Activated CD4-positive, alpha-beta T cell treated with anti-CD3 and anti-CD28 coated beads, Interleukin-10, Interleukin-2, amounts not matched to agents 100 ng/mL and 50 ng/mL, durations not matched to agents 16 hours and 8 hours (primary cell): ENCODE measurements at places on chromosomes 16 and 17.

GRCh38 chr17:47192554-47192953 lies 3.5 kb upstream of the CDC27 start:
- no peak for DNase-seq

DNA sequence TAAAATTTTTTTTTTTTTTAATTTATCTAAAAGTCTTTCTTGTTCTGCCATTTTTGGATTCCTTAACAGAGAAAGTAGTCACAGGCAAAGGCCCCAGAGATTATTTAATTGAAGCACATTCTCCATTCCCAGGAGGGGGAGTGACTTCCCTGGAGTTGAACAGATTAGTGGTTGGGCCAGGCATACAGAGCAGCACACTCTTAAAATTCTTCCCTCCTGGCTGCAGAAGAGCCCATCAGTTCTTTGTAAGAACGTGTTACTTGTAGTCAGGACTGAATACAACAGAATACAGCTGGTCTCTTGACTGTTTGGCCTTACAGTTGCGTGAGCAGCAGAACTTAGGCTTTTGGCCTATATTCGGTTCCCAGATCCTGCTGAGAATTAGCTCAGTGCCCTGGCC lies 1.8 kb downstream of the ALKBH5 start:
- DNase-seq: no peak

- no peak for DNase-seq
Observed at GRCh38 chr17:19464031-19465026, 53.3 kb downstream of the RNF112 start.

GRCh38 chr17:45368651-45369050 lies 51.8 kb upstream of the MAP3K14 start:
- DNase-seq: no peak

GRCh38 chr17:35895636-35896587 lies 15.8 kb upstream of the CCL5 start:
- DNase-seq: peak; percentile 78

DNA sequence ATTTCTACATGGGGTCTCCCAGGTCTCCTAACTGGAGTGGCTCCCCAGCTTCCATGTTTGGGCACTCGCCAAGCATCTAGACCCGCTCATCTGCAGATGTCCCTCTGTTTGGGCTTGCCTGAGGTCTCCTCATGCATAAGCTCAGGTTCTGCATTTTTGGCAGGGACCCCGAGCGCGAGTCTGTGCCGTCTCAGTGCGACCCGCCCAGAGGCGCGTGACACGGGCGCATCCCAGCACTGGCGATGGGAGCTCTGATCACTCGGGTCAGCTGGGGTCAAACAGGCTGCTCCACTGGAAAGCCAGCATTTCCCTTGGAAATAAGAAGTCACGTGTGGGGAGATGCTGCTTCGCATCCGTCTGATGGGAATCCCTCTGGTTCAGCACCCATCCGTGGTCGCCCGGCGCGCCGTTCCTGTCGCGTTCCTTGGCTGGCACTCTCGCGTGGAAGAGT lies 56.9 kb upstream of the FASN start:
- DNase-seq: no peak

- no peak for DNase-seq
Observed at GRCh38 chr17:57110152-57110542, 25.1 kb downstream of the AKAP1 start.

DNA sequence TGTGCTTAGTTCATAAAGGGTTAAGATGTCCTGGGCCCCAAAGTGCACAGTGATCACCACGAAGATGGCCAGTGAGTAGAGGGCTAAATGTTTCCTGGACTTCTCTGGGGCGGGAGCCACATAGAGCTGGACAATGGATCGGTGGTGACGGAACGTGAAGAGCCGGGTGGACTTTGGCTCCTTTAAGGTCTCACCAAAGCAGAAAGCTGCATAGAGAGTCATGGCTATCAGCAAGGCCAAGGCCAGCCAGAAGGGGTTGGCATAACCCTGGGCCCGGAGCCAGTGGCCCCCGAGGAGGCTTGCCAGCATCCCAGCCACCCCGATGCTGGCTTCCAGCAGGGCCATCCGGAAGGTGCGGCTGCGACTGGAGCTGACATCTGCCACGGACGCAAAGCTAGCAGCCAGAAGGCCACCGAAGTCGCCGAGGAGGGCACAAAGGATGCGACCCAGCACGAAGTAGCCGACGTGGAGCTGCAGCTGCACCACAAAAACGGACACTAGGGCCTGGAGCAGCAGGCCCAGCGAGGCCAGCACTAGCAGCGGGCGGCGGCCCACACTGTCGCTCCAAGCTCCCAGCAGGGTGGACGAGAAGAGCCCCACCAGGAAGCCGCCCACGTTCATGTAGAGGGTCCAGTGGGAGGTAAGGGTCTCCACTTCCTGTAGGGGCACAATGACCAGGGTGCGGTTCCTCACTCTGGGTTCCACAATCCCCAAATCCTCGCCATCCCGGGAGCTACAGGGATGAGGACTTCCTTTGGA lies 1.0 kb downstream of the SLC46A1 start:
- DNase-seq: no peak

GRCh38 chr16:10868596-10869469 lies 8.2 kb upstream of the CIITA start:
- DNase-seq: peak; percentile 52

DNA sequence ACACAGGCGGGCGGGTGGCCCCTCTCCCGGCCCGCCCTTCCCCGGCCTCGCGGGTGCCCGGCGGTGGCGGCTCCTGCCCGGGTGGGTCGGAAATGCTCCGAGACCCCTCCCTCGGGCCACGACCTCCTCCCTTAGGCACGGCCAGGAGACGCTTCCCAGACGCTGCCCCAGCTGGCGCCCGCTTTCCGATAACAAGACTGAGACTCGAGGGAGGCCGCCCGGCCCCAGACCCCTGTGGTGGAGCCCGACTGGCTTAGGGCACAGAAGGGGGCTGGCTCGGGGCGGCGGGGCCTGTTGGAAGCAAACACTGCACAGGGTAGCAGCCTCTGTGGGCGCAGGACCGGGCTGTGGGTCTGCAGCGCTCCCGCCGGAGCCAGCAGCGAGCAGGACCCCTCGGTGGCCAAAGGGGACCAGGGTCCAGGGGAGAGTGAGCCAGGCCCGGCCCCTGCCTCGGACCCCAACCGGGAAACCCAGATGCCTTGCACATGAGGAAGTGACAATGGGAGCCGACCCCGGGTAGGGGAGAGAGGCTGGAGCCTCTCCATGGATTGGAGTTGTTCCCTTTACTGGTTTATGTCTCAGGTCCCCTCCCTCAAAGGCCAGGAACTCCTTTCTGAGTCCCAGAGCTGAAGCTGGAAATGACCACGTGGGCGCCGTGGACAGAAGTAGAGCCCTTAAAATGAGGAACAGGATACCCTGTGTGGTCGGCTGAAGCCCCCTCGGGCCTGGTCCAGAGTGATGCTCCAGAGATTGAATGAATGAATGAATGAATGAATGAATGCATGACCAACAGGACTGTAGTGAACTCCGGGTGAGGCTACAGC lies 19.8 kb upstream of the ADCY7 start:
- DNase-seq: no peak
